Stimulated activated CD4-positive, alpha-beta T cell treated with anti-CD3 and anti-CD28 coated beads, Interleukin-15, amount 100 ng/mL, for 1 hour (primary cell): ENCODE measurements at places on chromosomes 6 and 20.

DNA sequence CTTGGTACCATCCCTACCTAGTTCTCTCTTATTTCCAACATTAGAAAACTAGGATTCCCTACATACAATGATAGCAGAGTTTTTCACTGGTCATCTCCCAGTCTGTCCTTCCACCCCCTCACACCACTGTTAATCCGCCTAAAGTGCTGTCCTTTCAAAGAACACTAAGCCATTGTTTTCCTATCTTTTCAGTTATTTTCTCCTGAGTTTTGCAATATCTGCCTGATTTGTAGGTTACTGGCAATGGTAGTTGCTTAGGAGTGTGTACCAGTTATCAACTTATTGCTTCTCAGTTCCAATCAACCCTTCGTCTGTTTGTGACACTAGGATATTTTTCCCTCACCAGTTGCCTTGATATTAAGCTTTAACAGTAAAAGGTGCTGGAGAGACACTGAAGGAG, 135.0 kb downstream of the EPM2A start:
- DNase-seq = no peak

- DNase-seq = no peak
These were observed 472.2 kb downstream of the UTRN start for GRCh38 chr6:144757299-144757698.

DNA sequence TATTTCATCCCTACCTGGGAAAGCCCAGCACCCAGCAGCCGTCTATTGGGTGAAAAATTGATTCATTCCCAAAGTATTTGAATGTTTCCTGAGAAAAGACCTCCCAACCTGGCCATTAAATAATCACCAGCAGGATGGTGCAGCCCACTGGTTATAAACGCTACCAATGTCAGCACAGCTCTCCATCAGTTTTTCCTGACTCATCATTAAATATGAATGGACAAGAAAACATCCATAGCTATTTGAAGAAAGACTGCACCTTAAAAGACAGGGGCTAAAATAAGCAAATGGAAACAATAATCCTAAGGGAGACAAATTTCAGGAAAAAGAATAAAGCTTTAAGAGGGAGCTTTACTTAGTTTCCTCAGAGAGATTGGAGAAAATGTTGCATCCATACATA, 261.9 kb downstream of the UST start:
- DNase-seq = no peak

DNA sequence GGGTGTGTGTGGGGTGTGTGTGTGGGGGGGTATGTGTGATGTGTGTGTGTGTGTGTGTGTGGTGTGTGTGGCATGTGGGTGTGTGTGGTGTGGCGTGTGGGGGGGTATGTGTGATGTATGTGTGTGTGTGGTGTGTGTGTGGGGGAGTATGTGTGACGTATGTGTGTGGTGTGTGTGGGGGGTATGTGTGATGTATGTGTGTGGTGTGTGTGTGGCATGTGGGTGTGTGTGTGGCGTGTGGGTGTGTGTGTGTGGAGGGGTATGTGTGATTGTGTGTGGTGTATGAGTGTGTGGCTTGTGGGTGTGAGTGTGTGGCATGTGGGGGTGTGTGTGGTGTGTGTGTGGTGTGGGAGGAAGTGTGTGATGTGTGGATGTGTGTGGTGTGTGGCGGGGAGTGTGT, 442.3 kb downstream of the PREX1 start:
- DNase-seq = no peak

GRCh38 chr20:21862956-21863355, 157.5 kb downstream of the PAX1 start:
- no peak for DNase-seq

- no peak for DNase-seq
These were observed 70.7 kb downstream of the PDE7B start for GRCh38 chr6:135922174-135922573.

GRCh38 chr20:36206641-36207040, 29.6 kb upstream of the AAR2 start:
- DNase-seq = no peak
